Stimulated activated CD8-positive, alpha-beta memory T cell treated with anti-CD3 and anti-CD28 coated beads, Interleukin-4, amount 100 ng/mL, for 4 hours (primary cell): ENCODE measurements at places on chromosomes 12 and 14.

DNA sequence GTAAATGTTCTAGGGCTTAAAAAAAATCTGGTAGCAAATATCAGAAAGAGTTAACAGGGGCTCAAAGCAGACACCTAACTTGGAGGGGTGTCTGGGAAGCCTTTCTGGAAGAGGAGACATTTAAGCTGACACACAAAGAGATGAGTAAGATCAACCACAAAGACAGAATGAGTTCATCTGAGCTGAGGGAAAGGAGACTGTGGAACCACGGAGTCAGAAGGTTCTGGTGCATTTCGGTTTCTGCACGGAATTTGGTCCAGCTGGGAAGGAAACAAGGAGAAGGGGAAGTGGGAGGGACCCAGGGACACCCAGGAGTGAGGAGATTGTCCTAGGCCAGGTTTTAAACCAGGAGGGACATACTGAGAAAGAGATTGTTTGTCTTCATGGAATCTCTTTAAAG, 161.1 kb downstream of the PHETA1 start:
- DNase-seq: no peak

GRCh38 chr12:57448669-57449068, 6.4 kb upstream of the INHBE start:
- no peak for DNase-seq

DNA sequence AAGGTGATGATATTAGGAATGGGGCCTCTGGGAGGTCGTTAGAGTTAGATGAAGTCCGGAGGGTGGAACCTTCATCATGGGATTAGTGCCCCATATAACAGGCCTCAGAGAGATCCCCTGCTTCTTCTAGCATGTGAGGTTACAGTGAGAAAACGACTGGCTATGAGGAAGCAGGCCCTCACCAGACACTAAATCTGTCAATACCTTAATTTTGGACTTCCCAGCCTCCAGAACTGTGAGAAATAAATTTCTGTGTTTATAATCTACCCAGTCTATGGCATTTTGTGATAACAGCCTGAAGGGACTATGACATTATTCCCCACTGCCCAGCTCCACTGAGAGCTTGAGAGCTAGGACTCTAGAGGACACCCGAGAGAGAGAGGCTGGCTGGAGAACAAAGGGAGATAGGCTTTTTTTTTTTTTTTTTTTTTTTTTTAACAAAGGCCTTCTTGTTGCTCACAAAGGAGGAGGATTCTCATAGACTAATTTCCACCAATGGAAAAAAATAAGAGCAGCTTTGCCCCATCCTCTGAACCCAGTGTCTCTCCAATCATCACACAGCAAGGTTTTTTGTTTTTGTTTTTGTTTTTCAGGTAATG, 87.8 kb upstream of the EEA1 start:
- DNase-seq: no peak

DNA sequence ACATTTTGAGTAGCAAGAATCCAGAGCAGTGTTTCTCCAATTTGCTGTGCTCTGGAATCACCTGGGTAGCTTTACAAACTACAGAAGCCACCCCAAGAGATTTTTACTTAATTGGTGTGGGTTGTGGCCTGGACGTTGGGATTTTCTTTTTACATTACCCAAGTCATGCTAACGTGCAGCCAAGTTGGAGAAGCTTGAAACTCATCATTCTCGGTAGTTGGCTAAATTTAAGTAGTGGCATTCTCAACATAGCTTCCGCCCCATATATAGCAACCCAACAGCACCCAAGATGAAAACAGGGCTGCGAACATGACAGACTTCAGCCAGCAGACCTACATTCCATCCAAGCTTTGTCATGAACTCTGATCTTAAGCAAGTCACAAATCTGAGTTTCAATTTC, 25.0 kb downstream of the DAD1 start:
- DNase-seq: no peak
